ENCODE measurements at places on chromosomes 1 and 21.

DNA sequence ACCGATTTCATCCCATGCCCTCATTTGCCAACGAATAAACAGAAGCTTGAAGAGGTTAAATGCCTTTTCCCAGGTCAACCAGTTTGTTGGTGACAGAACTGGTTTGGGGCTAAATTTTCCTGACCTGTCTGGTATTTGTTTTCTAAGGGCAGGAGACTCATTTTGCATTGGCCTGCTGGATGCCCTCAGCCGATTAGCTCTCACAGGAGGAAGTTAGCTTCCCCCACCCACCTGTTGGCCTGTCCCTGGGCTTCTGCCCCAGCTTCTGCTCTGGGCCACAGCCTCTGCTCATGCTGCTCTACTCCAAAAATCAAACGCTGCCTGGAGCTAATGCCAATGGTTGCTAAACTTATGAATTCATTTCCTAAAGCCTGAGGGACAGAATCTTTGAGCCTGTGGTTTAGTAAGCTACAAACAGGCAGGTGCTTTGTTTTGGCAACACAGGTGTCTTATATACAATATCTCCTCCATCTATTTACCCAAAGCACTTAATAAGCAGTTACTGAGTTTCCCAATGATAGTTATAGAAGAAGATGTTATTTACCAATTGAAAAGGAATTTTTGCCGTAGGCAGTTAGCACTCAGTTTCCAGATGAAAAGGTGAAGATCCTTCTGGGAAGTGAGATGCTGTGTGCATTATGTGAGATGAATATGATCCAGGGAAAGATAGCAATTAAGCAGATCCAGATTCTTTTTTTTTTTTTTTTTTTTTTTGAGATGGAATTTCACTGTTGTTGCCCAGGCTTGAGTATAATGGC is 82.3 kb downstream of the TM2D1 start:
- no peak for DNase-seq

GRCh38 chr1:164611754-164612642 is 53.0 kb downstream of the PBX1 start:
- DNase-seq, result no peak

DNA sequence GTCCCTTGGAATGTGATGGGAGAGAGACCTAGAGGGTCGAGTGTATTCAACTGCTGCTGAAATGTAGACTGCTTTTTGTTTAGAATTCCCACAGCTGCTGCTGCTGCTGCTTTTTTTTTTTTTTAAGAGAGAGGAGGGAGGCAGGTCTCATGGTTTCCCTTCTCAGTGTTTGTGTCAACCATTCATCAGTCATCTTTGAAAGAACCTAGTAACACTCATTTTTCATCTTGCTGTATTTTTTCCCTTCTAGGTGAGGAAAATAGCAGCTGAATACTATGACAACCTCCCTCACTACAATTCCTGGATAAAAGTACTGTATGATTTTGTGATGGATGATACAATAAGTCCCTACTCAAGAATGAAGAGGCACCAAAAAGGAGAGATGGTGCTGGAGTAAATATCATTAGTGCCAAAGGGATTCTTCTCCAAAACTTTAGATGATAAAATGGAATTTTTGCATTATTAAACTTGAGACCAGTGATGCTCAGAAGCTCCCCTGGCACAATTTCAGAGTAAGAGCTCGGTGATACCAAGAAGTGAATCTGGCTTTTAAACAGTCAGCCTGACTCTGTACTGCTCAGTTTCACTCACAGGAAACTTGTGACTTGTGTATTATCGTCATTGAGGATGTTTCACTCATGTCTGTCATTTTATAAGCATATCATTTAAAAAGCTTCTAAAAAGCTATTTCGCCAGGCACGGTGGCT is 9.2 kb downstream of the DEGS1 start:
- DNase-seq, result no peak

DNA sequence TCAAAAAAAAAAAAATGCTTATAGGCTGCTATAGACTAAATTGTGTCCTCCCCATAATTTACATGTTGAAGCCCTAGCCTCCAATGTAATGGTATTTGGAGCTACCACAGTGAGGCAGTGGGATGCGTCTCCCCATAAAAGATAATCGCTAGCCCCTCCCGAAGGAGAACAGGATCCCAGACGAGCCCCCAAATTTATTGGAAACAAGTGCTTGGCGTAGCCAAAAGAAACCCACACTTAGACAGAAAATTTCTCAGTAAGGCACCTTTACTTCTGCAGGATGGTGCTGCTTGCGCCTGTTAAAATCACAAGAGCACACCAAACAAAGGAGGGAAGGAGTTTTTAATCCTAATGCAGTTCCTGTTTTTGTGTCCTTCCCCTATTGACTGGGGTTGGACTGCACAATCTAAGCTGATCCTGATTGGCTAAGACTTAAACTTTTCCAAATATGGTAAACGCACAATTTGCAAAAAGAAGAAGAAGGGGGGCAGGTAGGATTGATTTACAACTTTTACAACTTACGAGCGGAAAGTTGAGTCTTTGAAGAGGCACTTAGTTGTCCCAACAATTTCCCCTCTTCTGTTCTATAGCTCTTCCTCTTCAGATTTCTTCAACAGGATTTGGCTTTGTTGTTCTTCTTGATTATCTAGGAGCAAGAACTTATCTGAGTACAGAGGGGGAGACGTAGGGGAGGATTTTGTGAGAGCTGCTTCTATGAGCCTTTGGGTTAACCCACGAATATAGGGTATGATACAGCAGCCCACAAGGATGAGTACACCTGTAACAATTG is 3.0 kb upstream of the IPP start:
- DNase-seq, result no peak

GRCh38 chr21:16419188-16419921 is 689.6 kb downstream of the USP25 start:
- no peak for DNase-seq

- no peak for DNase-seq
Observed at GRCh38 chr1:156422602-156423091, 53.6 kb downstream of the RHBG start.

- peak; percentile 78 for DNase-seq
Observed at GRCh38 chr1:159821171-159821867, 5.4 kb upstream of the SLAMF8 start.

- DNase-seq, result no peak
Observed at GRCh38 chr1:30612536-30613065, 110.8 kb downstream of the MATN1 start.

DNA sequence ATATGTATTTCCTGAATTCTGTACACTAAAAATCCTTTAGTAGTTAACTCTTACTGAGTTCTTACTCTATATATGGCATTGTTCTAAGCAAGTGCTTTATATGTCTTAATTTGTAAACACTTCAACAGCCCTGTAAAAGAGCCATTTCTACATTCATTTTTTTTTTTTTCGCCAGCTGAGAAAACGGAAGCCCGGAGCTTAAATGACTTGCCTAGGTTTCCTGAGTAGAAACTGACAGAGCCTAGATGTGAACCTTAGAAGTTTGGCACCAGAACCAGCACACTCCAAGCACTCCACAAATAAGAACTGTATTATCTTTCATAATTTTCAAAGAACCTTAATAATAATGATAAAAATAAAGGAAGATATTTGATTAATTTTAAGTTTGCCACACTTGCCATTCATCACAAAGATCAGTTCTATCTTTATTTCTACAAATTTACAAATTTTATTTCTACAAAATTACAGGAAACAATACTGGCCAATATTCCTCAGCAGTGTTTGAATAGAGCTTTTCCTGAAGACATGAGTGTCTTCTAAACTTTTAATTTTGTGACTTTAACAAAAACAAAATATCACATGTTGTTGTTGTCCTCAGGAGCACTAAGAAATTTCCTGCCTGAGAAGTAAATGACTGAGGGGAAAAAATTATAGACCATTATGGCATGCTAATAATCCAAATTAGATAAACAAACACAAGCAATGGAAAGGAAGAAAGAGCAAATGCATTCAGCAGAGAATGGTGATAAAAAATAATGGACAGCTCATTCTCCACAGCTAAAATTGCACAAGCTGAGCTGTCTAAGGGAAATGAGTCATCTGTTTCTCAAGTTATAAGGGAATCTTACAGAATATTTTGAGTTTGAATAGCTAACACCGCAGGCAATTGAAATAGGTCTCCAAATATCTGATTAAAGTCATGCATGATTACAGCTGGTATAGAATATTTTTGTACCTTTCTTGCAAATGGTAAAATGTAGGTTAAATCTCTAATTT is 71.2 kb downstream of the DPYD start:
- DNase-seq, result no peak

- DNase-seq, result no peak
Observed at GRCh38 chr1:52567943-52568342, 15.1 kb upstream of the TUT4 start.

GRCh38 chr21:37146320-37147235 is 73.5 kb downstream of the TTC3 start:
- no peak for DNase-seq

DNA sequence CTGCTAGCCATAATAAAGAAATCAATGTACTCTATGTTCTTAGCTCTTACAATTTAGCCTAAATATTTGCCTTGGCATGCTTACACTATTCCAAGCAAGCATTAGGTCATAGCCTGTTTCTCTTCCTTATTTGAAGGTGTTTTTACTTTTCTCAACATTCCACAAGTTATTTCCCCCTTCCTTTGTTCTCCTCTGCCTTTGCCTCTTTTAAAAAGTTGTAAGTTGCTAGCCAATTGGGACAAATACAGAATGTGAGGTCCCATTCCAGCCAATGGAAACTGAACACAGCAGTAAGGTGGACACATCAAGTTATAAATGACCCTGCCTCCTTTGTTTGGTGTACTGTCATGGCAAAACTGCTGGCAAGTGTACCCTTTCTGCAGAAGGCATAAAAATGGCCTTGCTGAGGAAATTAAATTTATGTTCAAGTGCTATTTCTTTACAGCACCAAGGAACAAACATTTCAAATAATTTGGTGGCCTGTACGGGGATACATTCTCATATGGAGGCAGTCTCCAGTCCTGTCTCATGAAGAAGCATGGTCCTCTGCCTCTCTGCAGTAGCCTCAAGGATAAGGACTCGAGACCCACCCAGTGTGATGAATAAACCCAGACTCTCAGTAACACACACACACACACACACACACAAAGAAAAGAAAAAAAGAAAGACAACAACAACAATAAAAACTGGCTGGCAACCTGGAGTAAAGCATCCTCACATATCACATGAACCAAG is 28.8 kb upstream of the FMO1 start:
- DNase-seq, result no peak

- no peak for DNase-seq
Observed at GRCh38 chr1:197437601-197438000, 169.5 kb downstream of the CRB1 start.
